Skin of body (tissue), 3 donors: ENCODE measurements at places on chromosomes 6 and 20.

- DNase-seq: no peak
Observed at GRCh38 chr6:11179419-11180202, 52.9 kb downstream of the NEDD9 start.

DNA sequence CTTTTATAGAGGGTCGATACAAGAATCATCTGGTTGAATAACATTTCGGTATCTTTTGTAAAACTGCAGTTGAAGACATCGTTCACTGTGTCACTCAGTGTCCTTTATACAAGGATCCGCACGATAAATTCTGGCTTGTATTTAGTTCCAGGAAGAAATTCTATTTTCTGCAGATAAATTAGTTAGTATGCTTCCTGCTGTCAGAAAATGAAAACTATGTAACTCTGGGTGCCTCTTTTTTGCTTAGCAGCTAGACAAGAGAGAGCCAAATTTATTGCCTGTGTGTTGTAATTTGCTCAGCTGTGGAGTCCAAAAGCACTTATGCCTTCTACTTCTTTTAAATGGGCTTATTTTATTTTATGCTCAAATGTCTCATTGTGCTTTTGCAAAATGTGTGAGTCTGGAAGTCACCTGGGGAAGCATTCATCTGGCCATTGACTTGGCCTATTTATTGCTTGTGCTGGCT, 56.5 kb upstream of the KCNK16 start:
- peak; percentile 24 for DNase-seq

GRCh38 chr6:97437087-97437486, 154.1 kb upstream of the MMS22L start:
- DNase-seq: no peak

GRCh38 chr6:99402448-99402847, 8.5 kb upstream of the COQ3 start:
- DNase-seq: no peak

DNA sequence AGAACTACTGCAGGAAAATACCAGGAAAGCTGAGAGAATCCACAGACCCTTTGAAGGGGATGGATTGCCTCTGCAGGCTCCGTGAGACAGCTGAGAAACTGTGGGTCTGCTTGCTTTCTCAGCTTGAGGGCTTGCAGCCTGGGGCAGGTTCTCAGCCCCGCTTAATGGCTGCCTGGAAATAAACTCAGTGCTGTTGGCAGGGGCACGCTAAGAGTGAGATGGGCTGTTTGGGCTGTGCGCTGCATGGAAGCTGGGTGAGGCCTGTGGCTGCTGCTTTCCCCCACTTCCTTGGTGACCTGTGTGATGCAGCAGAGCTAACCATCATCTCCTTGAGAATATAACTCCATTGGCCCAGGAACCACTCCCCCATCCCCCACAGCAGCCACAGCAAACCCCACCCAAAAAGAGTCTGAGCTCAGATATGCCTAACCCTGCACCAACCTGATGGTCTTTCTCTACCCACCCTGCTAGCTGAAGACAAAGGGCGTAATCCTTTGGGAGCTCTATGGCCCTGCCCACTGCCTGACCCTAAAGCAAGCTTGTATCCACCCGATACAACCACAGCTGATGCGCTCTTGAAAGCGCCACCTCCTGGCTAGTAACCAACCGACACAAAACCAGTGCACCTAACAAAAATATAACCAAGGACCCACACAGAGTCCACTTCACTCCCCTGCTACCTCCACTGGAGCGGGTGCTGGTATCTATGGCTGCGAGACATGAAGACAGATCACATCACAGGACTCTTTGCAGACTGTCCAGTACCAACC, 800.6 kb upstream of the MAP3K7 start:
- DNase-seq: no peak
